Iris pigment epithelial cell (primary cell): ENCODE measurements at places on chromosomes 5 and 9.

GRCh38 chr5:94499806-94500205, 118.6 kb downstream of the KIAA0825 start:
- DNase-seq, result no peak

DNA sequence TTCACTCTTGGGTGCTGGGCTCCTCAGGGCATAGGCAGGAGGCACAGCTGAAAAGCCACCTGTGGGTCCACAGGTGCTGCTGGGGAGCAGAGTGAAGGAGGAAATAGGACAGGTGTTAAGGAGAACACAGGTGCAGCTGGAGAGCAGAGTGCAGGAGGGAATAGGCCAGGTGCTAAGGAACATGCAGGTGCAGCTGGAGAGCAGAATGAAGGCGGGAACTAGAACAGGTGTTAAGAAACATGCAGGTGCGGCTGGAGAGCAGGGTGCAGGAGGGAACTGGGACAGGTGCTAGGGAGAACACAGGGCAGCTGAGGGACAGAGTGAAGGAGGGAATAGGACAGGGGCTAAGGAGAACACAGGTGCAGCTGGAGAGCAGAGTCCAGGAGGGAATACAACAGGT, 43.8 kb upstream of the PLEKHG4B start:
- DNase-seq, result no peak

GRCh38 chr9:99489060-99489413, 267.0 kb downstream of the SEC61B start:
- peak; percentile 86 for DNase-seq

DNA sequence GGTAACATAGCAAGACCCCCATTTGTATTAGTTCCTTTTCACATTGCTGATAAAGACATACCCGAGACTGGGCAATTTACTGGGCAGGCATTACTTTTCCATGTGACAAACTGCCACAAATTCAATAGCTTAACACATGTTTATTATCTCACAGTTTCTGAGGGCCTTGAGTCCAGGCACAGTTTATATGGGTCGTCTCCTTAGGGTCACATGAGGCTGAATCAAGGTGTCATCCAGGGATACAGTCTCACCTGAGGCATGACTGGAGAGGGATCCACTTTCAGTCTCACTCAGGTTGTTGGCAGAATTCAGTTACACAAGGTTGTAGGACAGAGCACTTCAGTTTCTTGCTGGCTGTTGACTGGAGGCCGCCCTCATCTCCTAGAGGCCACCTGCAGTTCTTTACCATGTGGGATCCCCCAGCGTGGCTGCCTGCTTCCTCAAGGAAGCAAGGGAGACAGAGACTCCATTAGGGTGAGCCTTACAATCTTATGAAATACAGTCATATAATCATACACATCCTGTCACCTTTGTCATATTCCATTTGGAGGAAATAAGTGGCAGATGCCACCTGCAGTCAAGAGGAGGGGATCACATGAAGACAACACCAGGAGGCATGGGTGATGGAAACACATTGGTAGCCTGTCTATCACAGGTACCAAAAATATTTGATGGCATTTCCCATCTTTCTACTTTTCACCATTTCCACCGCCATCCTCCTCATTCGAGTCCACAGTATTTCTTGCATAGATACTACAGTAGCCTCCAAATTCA, 15.1 kb upstream of the ERAP1 start:
- no peak for DNase-seq

- DNase-seq, result no peak
These were observed 27.7 kb upstream of the F2R start for GRCh38 chr5:76688212-76688611.

DNA sequence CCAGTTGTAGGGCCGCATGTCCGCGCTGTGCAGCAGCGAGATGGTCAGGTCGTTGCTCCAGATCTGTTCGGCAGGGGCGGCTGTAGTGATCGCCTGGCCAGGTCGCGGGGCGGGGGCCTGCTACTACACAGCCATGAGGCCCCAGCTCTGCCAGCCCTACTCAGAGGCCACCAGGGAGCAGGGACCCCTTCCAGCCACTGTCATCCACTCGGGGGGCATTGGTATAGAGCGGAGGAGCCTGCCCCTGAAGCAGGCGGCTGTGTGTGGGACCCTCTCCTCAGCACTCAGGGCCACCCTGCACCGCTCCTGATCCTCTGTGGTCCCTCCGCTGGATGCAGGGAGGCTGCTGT, 1.7 kb downstream of the FBXW5 start:
- no peak for DNase-seq

DNA sequence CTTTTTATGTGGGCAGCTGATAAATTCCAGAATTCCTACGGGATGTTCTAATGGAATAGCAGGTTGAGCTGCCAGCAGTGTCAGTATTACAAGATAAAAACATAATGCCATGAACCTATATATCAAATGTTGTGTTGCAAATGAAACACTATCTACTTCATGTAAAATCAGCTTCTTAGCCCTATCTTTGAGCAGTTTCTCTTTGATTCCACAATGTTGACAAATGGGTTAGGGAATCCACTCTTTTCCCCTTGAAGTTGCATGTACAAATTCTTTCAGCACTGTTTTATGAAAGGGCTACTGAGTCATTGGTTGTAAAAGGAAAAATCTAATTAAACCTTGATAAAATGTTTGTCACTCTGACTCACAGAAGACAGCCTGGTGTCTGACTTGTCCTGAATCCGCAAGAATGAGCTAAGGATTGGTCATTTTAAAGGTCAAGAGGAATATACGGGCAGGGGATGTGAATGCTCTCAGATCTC, 950.6 kb upstream of the NUDT12 start:
- peak; percentile 70 for DNase-seq

DNA sequence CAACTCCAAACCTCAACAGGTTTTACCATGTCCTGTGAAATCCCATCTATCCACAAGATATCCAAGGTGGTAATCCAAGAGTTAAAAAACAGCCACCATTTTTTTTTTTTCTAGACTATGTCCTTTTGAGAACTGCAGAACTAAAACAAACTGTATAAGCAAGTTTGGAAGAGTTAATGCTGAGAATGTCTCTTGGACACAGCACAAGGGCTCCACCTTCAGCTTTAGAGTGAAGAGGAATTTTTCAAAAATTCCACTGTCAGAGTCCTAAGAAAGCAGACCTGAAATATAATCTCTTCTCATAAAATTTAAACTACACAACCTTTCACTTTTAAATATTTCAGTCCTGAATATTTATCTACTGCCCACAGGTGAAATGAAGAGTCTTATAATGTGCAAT, 167.8 kb upstream of the CCNG1 start:
- DNase-seq, result no peak

DNA sequence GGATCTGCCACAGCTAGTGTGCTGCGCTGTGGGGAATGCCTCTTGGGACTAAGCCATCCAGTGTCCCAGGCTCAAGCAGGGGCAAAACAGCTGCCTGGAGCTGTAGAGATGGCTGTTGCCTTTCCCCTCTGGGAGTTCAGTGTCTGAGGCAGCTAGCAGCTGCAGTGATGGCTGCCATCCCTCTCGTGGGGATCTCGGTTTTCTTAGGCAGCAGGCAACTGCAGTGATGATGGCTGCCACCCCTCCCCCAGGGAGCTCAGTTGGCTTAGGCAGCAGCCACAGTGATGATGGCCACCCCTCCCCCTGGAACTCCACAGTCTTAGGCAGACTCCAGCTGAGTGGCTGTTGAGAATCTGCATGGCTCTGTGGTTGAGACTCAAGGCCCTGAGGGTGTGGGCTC, 1389.2 kb upstream of the NUDT12 start:
- no peak for DNase-seq
